ENCODE measurements at places on chromosomes 1 and 21.

DNA sequence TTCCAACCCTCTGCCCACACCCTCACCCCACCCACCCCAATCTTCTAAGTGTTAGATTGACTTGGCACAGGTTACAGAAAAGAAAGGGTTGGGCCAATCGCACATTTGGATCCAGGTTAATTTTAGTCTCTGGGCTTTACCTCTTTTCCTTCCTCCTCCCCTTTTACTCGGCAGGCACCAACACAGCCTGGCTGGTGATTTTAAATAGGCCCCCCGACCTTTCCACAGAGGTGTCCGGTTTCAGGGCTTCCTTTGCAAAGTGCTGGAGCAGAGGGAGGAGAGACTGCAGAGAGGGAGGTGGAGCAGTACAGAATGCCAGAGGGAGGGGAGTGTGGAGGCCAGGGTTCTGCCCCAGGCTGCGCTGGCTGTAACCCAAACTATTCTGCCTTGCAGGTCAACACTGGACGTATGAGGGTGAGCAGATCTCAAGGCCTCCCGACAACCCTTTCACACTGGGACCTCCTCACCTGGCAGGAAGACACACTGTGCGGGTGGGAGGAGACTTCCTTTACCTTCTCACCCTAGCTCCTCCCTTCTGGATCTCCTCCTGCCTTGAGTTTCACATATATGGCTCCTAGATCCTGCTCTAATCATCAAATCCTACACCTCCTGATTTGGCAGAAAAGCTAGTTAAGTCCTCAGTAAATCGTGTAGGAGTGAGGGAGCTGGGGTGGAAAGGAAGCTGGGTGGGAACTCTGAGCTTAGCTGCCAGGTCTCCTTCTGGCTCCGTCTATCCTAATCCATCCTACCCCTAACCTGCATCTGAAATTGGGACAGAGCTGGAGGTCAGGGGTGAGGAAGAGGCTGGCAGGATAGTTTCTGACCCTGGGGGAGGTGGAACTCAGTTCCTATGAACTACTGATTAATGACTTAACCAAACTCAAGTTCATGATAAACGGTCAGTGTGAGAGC is 2.4 kb downstream of the CA14 start:
- DNase-seq, result no peak

DNA sequence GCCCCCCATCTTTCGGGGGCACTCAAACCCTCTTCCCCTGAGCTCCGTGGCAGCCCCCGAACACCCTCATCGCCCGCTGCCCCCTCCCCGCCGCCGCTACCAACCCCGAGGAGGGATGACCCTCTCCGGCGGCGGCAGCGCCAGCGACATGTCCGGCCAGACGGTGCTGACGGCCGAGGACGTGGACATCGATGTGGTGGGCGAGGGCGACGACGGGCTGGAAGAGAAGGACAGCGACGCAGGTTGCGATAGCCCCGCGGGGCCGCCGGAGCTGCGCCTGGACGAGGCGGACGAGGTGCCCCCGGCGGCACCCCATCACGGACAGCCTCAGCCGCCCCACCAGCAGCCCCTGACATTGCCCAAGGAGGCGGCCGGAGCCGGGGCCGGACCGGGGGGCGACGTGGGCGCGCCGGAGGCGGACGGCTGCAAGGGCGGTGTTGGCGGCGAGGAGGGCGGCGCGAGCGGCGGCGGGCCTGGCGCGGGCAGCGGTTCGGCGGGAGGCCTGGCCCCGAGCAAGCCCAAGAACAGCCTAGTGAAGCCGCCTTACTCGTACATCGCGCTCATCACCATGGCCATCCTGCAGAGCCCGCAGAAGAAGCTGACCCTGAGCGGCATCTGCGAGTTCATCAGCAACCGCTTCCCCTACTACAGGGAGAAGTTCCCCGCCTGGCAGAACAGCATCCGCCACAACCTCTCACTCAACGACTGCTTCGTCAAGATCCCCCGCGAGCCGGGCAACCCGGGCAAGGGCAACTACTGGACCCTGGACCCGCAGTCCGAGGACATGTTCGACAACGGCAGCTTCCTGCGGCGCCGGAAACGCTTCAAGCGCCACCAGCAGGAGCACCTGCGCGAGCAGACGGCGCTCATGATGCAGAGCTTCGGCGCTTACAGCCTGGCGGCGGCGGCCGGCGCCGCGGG is 837 bp downstream of the FOXD3 start:
- DNase-seq, result no peak

DNA sequence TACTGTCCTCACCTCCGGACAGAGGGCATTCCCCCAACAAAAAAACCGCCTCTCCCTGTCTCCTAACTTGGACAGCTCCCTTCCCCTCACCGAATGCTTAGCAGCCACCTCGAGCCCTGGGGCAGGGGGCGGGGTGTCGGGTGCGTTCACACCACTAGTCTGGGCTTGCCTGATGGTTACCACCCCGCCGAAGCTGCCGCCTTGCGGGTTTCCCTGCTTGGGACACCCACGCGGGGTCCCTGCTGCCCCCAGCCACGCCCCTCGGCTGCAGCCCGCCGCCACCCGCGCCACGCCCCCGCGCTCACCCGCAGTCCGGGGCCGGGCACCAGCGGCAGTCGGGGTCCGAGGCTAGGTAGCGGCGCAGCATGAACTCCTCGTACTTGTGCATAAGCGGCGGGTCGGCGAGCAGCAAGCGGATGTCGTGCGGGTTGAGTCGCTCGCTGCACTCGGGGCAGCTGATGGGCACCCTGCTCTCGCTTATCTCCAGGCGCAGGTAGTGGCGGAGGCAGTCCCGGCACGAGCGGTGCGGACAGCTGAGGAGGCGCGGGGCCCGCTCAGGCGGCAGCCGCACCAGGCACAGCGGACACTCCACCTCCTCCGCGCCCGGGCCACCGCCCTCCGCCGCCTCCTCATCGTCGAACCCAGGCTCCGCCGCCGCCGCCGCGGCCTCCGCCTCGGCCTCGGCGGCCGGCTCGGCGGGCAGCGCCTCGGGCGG is 706 bp downstream of the RNF19B start:
- no peak for DNase-seq

GRCh38 chr1:93816970-93817678 is 61.9 kb downstream of the DNTTIP2 start:
- DNase-seq, result no peak

DNA sequence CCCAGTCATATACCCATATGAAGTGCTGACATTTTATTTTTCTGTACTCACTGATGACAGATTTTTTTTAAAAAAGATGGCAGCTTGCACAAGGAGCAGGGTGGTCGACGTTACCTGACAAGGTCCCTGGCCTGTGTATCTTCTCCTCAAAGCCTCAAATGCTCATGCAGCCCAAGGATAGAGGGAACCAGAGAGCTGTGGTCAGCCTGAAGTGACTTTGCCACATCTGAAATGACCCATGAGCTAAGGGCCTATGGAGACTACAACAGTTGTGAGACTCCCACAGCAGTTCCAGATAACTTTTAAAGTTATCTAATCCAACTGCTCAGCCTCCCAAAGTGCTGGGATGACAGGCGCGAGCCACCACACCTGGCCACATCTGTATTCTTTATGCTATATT is 131.1 kb downstream of the GLUL start:
- no peak for DNase-seq

DNA sequence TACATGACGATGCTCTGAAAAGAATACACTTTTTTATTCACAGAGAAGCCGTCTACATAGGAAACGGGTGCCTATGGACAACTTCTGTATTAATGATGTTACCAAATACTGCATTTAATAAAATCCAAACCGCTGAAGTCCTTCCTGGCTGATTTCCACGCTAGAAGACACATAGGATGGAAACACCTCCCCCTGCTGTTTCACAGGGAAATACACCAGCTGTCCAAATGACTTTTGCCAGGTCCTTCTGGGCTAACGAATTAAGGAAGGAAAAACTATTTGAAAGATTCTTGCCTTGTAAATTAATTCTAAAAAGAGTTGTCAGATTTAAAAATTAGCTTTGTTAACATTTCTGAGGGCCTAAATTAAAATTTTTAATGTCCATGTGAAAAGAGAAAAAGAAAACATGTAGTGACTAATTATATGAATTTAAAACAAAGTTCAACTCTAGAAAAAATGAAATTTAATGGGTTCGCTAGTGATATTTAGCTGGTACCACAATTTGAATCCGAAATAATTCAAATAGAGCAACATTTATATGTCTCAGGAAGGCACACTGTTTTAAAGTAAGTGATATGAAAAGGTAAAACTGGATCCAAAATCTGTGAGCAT is 146.0 kb downstream of the RERE start:
- DNase-seq, result no peak

DNA sequence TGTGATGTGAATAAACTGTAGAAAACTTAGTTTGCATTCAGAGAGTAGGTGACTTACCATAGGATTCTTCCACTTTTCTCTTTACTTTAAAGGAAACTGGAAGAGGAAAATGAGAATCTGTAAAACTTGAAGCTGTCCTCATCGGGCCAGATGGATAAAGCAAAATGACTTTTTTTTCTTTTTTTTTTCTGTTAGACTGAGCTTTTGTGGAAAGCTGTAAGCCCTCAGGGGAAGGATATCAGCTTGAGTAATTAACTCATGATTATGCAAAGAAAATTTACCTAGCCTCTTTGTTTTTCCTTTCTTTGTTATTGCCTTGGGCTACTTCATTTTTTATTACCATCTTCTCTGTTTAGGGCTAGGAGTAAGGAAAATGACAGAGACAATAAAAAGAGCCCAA is 53.4 kb downstream of the DPH5 start:
- no peak for DNase-seq

GRCh38 chr1:88541596-88541995 is 142.5 kb upstream of the PKN2 start:
- no peak for DNase-seq

DNA sequence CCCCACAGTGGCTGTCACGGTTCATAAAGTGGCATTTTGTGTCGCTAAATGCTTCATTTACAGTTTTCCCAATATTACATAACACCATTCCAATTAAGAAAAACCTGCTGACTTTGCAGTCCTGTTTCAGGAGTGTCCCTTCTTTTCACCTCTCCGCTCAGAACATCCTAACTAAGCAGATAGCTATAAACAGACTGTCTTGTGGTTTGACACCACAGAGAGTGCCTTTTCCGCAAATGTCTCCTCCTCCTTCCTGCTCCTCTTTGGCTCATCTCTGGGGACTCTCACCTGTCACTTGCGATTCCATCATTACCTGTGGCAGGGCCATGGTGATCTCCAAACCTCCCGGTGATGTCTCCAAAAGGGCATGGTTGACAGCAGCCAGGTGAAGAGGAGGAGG is 119.0 kb downstream of the CNIH3 start:
- no peak for DNase-seq

DNA sequence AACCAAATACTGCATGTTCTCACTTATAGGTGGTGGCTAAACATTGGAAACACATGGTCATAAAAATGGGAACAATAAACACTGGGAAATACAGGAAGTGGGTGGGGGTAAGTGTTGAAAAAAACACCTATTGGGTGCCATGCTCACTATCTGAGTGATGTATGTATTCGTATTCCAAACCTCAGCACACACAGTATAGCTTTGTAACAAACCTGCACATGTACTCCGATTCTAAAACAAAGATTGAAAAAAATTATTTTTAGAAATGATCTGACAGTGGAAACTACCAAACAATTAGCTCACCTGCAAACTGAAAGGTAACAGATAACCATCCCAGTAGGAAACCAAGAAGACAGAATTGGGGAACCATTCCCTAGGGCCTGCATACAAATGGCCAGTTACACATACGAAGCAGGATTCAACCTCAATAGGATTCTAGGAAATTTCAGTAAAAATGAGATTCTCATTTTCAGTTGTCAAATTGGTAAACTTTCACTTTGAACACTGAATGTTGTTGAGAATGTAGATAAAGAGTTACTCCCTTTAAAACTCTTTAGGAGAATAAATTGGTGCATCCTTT is 88.1 kb upstream of the LRRC8D start:
- no peak for DNase-seq

DNA sequence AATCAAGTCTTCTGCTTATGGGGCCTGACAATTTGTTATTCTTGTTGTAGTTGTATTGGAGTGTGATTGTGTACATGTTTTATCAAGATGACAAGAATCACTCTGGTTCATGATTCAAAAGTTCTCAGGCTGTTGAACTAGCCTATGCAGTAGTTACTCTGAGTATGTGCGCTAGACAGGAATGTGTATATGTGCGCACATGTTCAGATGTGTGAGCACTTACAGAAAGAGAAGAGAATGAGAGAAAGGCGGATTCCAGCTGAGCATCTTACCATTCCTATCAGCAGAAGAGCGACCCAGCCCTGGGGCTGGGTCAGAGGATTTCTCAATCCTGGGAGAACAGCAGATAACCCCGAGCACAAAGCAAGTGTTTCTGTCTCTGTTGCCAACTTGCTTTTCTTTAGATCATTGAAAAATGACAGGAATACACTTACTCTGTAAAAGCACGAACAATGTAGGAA is 110.8 kb upstream of the HOOK1 start:
- DNase-seq, result no peak

DNA sequence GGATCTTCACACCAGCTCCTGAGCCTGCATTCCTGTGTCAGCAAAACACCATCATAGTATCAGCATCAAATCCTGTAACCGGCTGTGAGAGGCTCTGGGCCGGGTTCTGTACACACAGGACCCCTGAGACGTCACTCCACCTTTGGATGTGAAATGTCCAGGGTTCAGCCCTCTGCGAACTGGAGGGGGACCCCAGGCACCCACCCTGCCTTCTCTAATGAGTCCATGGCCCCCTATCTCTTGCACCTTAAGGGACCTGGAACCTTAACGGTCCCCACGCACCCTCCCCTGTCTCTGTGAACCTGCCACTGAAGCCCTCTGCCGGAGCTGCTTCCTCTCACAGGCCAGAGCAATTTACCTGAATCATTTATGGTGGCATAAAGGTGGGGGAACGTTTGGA is 257.8 kb downstream of the NPHP4 start:
- no peak for DNase-seq

DNA sequence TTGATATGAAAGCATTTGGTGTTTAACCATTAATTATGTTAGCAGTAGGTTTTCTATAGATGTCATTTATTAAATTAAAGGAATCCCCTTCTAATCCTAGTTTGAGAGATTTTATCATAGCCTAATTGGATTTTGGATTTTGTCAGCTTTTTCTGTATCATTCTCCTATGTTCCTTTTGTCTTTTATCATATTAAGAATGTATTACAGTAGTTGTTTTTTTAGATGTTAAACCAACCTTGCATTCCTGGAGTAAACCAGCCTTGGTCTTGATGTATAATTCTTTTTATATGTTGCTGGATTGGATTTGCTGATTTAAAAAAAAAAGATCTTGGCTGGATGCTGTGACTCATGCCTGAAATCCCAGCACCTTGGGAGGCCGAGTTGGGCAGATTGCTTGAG is 5.6 kb downstream of the SETDB1 start:
- no peak for DNase-seq

GRCh38 chr1:110114784-110115183 is 2.5 kb downstream of the UBL4B start:
- no peak for DNase-seq

GRCh38 chr1:193680247-193680923 is 494.0 kb upstream of the B3GALT2 start:
- DNase-seq, result no peak

All from AG04449 (cell line).